SHP77 (cell line): ENCODE measurements at places on chromosomes 12 and 14.

DNA sequence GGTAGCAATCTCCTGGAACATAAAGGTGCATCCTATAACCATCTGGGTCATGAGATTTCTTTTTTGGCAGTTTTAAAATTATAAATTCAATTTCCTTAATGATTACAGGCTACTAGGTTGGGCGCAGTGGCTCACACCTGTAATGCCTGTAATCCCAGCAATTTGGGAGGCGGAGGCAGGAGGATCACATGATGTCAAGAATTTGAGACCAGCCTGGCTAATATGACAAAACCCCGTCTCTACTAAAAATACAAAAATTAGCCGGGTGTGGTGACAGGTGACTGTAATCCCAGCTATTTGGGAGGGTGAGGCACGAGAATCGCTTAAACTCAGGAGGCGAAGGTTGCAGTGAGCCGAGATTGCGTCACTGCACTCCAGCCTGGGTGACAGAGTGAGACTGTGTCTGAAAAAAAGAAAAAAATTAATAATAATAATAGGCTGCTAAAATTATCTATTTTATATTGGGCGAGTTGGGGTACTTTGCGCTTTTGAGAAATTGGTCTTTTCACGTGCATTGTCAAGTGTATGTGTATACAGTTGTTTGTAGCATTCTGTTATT, 17.2 kb upstream of the ARF6 start:
- DNase-seq = no peak

GRCh38 chr14:23483236-23483854, 13.8 kb downstream of the NGDN start:
- peak; percentile 89 for DNase-seq

GRCh38 chr12:105948331-105948730, 190.4 kb downstream of the NUAK1 start:
- no peak for DNase-seq

GRCh38 chr12:54444206-54444605, 25.1 kb upstream of the ITGA5 start:
- no peak for DNase-seq

DNA sequence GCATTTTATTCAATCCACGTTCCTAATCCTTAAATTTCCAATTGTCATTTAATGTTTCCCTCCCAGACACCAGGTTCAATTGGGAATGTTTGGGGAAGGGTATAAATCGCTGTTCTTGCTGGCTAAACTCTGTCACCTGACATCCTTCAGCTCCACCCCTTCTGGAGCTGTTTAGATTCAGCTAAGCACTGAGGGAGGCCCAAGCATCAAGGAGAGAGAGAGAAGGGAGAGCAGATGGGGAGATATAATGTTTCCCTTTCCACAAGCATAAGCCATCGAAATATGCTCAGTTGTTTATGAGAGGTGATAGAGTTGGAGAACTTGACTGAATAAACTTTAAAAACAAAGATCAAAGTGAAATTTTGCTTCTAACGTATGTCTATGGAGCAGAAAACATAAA, 1.8 kb downstream of the ABCC9 start:
- no peak for DNase-seq

- no peak for DNase-seq
Observed at GRCh38 chr14:92984896-92985295, 61.9 kb downstream of the CHGA start.

DNA sequence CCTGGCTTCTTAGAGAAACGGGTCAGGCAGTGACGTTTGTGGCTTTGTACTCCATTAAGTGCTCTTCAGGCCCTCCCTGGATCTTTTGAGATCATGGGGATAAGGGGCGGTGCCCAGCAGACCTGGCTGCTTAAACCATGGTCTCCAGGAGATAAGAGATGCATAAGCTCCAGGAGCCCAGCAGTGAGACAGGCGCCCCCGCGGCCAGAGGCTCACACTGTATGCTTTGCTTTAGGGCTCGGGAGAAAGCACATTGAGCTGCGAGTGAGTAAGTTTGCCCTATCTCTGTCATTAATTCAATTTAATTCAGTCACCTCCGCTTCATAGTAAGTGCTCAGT, 359.5 kb downstream of the CACNA1C start:
- no peak for DNase-seq

DNA sequence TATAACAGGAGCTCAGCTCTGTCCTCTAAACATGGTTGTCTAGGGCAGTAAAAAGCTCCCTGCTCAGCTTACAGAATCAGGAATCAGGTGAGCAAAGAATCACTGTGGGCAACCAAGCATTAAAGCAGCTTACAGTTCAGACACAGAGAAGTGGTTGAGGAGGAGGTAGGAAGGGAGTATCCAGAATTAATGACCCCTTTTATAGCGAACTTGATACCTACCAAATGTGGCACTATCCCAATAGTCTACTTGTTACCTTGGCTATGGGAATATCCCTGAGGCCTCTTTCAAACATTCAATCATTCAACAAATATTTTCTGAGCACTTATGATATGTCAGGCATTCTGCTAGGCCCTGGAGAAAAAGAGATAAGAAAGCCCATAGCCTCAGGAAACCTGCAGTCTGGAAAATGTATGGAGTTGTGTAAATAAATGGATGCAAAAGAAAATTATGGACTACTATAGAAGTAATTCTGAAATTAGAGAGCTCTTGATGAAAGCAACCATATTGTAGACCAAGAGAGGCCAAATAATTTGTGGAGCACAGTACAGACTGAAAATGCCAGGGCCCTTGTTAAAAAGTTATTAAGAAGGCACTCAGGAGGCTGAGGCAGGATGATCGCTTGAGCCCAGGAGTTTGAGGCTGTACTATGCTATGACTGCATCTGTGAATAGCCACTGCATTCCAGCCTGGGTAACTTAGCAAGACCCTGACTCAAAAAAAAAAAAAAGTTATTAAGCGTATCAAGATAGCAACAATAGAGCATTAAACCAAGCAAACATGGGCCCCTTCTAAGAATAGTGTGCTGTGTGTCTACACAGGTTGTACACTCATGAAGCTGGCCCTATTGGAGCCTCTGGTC, 134.0 kb upstream of the CPSF6 start:
- no peak for DNase-seq
